Ascending aorta (tissue), 2 donors: ENCODE measurements at places on chromosomes 2 and 18. TPM values are rescaled to one million over a fixed set of nuclear protein-coding genes. Genes with fewer than 3 reads are reported as not detected.

DNA sequence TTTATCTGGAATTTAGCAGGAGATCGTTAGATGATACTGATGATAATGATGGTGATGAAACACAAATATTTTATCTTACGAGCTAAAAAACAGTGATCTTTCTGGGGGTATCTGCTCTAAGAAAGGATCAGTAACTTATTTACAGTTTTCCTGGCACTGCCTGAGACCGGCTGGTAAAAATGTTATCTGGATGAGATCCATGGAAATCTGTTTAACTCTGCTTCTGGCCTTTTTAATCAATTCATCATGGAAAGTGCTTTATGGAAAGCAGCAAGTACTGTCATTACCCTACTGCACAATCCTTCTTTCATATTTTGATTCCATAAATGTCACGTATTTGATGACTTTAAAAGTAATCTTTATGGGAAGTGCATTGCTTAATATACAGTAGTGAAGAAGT is 612.7 kb upstream of the GCFC2 start:
- H3K4me3 ChIP-seq, result no peak overlapping the region
- H3K36me3 ChIP-seq, result no peaks in the 10 kb centered on the region
- no peak for DNase-seq
- no peak overlapping the region for H3K27ac ChIP-seq

- H3K4me3 ChIP-seq, result no peak overlapping the region
- H3K4me1 ChIP-seq, result no peaks in the 10 kb centered on the region
- DNase-seq, result no peak
- H3K36me3 ChIP-seq, result no peaks in the 10 kb centered on the region
Observed at GRCh38 chr2:30653847-30654246, 153.4 kb downstream of the CAPN13 start.

The UGT1A5 gene
- total RNA-seq, result not detected

DNA sequence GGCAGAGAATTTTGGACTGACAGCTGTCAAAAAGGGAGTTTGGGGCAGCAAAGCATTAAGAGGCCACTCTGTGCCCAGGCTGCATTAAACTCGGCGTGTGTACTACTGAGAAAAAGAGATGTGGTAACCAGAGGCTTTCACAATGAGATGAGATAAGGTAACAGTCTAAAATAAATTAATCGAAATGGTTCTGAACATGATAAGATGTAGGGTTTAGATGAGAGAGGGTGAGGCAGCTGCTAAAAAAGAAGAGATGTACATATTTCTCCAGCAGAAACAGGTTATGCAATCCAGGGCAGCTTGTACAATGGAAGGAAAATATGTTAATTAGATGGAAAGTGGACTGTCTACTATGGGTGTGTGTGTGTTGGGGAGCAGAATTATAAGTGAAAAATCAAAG is 39.2 kb upstream of the ACTR3 start:
- H3K36me3 ChIP-seq, result no peaks in the 10 kb centered on the region
- no peak for DNase-seq
- no peak overlapping the region for H3K4me3 ChIP-seq
- H3K27ac ChIP-seq, result no peak overlapping the region
- no peaks in the 10 kb centered on the region for H3K4me1 ChIP-seq

The TUBA3E gene
- not detected for total RNA-seq

The CPO gene
- not detected for total RNA-seq

DNA sequence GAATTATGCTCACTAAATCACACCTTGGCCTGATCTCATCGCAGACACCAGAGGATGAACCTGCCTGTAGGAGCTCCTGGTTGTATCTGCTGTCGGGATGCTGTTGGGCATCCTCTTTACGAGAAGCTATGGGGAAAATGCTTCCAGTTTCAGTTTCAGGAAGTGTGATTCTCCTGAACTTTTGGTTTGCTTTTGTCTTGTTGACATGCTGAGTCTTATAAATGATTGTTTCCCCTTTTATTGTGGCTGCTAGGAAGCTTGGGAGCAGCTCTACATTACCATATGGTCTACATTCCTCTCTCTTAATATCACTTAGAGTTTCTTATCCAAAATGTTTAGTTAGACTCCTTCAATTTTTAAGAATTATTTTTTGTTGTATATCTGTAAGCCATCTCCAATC is 227.5 kb downstream of the MTX2 start:
- DNase-seq, result no peak
- no peak overlapping the region for H3K4me3 ChIP-seq
- no peaks in the 10 kb centered on the region for H3K4me1 ChIP-seq
- H3K27me3 ChIP-seq, result no peaks in the 10 kb centered on the region
- no peak overlapping the region for H3K27ac ChIP-seq

- H3K4me3 ChIP-seq, result no peak overlapping the region
- H3K27me3 ChIP-seq, result no peaks in the 10 kb centered on the region
- H3K36me3 ChIP-seq, result no peaks in the 10 kb centered on the region
- H3K4me1 ChIP-seq, result peaks cover 10% of the 10 kb centered on the region
- no peak for DNase-seq
Observed at GRCh38 chr18:80105369-80106167, 3.5 kb upstream of the ADNP2 start.

GRCh38 chr2:98726205-98726604 is 4.7 kb downstream of the MGAT4A start:
- H3K27me3 ChIP-seq, result no peaks in the 10 kb centered on the region
- peaks cover 14% of the 10 kb centered on the region for H3K4me1 ChIP-seq
- H3K27ac ChIP-seq, result no peak overlapping the region
- DNase-seq, result no peak
- no peak overlapping the region for H3K4me3 ChIP-seq

The C2orf72 gene
- total RNA-seq, result 20.5 TPM

The UGT1A8 gene
- total RNA-seq, result not detected

- no peak for DNase-seq
- H3K36me3 ChIP-seq, result peaks cover 9% of the 10 kb centered on the region
- H3K27ac ChIP-seq, result no peak overlapping the region
- H3K4me1 ChIP-seq, result no peaks in the 10 kb centered on the region
Observed at GRCh38 chr18:26386002-26386401, 159.8 kb downstream of the TAF4B start.
